HFFc6 (cell line): ENCODE measurements at places on chromosomes 16 and 17.

DNA sequence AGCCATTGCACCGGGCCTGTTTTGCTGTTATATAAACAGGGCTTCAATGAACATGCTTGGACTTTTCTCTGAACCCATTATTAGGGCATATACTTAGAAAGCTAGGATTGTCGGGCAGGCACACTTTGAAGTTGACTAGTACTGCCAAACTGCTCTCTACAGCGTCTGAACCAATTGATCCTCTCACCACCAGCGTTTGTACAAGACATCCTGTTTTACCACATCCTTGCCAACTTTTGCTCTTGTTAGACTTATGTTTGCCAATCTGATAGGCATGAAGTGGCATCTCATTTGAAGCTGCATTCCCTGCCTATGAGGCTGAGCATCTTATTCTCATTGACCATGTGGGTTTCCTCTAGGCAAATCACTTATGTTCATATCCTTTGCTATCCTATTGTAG is 7.4 kb upstream of the PPP1R9B start:
- no peak for DNase-seq

DNA sequence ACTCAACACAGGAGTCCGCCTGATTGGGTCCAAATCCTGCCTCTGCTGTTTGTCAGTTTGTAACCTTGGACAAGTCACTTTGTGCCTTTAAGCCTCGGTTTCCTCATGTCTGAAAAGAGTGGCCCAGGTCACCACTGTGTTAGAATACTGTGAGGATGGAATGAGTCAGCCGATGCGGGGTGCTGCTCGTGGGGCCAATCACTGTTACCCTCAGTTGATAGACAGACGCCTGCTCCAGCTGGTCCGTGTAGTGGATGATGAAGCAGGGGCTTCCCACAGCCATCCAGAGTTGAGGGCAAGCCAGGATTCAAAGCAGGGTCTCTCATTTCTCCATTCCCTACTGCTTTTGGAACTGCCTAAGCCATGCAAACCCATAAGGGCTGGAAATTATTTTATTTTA is 5.8 kb downstream of the FBXL19 start:
- no peak for DNase-seq

DNA sequence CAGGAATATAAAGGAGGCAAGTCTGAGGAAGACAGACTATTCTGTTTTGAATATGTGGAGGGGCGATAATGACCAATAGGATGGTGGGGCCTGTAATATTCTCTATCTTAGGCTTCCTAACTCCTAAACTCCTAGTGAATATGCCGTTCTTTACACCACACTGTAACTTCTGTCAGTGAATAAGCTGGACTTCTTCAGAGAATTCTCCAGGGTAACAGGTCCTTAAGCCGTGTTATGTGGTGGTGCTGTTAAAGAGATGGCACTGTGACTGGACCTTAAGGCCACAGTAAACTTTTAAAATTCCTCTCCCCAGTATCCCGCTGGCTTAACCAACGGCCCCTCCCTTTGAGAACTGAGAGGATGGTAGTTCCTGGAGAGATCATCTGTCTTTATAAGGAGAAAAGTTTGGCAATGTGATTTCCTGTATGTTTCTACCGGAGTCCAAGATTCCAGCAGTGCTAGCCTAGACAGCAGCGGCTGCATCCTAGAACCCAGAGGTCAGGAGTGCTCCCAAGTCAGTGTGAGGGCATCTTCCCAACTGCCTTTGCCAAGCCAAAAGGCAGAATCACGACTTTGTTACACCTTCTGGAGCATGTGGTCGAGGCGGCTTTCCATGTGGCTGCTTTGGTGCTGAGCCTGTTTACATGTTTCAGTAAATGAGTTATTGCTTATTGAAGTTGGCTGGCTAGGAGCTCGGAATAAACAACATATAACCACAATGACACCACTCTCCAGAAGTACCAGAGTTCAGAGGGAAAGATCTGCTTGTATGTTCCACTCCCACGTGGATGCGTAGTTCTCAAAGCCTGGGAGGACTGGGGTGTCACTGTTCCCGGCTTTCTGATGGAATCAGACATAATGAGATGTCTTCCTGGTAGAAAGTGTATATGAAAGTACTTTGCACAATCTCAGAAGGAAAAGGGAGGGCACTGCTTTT is 41.0 kb downstream of the TUBD1 start:
- DNase-seq, result peak; percentile 72

DNA sequence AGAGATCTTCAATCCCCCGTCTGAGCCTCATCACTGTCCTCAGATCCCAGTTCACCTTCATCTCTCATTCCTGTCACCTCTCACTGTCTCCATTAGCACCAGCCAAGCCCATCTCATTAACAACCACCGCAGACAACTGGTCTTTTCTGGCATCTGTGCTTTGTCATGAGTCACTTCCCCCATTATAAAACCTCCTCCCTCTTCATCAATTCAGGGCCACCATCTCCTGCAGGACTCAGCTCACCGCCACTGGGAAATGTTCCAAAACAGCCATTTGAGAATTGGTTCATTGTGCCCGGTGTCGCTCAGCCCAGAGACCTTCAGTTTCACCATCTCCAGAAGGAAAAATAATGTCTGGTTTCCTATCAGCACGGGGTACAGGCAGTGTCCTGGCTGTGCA is 56.9 kb upstream of the TEKT3 start:
- DNase-seq, result peak; percentile 60

- no peak for DNase-seq
These were observed 632.4 kb downstream of the CDH11 start for GRCh38 chr16:64489449-64489848.

DNA sequence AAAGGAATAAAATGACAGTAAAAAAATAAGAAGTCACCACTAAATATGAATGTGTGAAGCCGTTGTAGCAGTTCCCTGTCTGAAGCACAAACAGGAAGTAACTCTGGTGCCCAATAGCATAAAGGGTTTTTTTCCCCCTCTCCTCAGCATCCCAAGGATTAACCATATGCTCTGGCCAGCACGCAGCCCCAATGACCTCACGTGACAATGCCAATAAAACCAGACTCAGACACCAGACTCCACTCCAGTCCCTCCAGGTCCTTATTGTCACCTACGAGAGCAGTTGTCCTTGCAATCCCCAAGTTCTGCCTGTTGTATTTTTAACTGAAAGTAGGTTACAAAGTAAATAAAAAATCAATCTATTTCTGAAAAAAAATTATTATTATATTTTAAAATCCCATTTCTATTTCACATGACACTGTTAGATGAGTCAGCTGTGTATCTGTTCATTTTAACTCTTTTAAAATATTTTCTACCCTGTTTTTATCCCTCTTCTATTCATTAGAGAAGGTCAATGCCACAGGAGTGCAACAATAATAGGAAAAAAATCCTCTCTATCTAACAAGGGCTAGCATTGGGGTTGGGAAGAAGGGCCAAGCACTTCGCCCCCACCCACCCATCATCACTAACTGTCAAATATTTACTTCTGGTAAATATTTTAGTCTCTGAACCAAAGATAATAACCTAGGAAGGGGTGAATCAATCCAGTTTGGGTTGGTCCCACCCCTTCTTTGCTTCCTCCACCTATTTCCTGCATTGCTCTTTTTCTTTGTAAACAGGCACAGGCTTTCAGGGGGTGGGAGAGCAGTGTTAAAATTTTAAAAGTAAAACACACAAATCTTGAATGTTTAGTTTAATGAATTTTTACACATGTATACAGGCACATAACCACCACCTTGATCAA is 6.6 kb downstream of the PRAC1 start:
- DNase-seq, result no peak
